ENCODE measurements at places on chromosomes 16 and 17. TPM values are rescaled to one million over a fixed set of nuclear protein-coding genes. Genes with fewer than 3 reads are reported as not detected.
A peak's percentile ranks its signal among the peaks of the same experiment; 100 is the strongest.

- no peak for DNase-seq
Observed at GRCh38 chr17:66807182-66807581, 27.7 kb upstream of the CACNG5 start.

DNA sequence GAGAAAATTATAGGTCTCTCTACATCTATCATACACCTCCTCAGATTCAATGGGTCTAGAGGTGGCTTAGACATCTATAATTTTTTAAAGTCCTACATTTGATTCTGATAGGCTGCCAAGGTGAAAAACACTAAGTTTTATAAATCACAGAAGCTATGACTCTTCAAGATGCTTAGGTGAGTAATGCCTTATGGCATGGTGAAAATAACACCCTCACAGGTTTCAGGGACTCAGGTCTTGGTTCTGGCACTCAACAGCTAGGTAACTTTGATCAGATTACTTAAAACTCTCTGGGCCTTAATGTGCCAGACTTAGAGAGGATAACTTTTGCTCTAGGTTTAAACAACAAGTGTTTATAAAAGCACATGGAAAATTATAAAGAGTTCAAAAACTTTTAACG, 2.0 kb upstream of the COX10 start:
- DNase-seq: no peak

- peak; percentile 62 for DNase-seq
Observed at GRCh38 chr17:43907998-43908721, 824 bp upstream of the MPP2 start.

- DNase-seq: no peak
Observed at GRCh38 chr17:50693036-50693682, 14.6 kb downstream of the ANKRD40 start.

- DNase-seq: peak; percentile 93
Observed at GRCh38 chr16:2520097-2520783, at the start of gene AMDHD2. Gene AMDHD2 (plus strand): TSS chr16:2520371. CDS start chr16:2520459, 88 bp downstream.

- peak; percentile 80 for DNase-seq
Observed at GRCh38 chr17:74424657-74425056, 7.2 kb upstream of the GPRC5C start.

Gene NOS2
- 0.06 TPM for total RNA-seq

DNA sequence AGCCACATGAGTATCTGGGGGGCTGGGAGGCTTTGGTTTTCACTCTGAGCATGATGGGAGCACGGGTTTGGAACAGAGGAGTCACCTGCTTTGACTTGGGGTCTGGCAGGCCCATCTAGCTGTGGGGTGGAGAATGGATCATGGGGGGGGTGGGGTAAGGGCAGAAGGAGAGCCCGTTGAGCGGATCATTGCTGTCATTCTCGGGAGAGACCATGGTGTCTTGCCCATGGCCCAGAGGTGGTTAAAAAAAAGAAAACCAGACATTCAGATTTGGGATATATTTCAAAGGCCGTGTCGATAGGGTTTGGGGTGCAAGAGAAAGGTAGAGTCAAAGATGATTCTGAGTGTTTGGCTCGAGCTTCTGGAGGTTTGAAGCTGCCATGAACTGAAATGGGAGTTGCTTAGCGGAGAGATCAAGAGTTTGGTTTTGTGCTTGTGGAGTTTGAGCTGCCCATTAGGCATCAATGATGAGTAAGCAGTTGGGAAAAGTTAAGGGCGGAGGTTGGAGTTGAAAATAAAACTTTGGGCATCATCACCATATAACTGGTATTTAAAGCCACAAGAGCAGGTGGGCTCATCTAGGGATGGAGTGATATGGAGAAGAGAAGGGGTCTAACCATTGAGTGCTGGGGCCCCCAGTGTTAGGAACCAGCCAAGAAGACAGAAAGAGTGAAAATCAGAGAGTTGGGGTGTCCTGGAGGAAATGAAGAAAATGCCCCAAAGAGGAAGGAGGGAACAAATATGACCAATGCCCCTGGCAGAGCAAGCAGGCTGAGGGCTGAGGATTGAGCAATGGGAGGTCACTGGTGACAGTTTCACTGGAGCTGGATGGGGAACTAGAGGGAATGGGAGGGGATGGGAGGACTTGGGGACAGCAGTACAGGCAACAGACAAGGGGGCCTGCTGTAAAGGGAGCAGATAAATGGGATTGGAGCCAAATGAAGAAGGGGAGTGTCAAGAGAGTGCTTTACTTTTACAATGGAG, 1.9 kb downstream of the NOD2 start:
- no peak for DNase-seq

DNA sequence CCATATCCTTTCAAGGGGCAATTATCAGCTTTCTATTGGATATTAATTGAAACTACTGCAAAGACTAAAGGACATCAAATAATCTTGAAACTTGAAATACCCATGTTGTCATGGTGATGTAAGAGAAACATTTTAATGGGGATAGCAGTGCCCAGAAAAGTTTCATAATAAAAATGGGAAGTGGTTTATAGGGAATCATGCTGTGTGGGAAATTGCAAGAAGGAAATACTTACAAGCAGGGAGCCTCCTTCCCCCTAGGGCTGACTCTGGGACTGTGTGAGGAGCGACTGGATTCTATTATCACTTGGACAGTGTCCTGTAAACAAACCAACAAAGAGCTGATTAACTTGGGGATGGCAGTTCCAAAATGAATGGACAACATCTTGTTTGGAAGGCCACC, 1393.1 kb upstream of the GOT2 start:
- no peak for DNase-seq

Gene NPTX1
- 0.67 TPM for total RNA-seq

GRCh38 chr16:12674071-12674470, 129.6 kb downstream of the CPPED1 start:
- DNase-seq: no peak

- DNase-seq: no peak
Observed at GRCh38 chr16:65570261-65570660, 448.4 kb upstream of the CDH11 start.

Gene PLCG2
- total RNA-seq: 2.5 TPM

GRCh38 chr16:88830258-88830657, 18.5 kb upstream of the APRT start:
- DNase-seq: no peak

- DNase-seq: no peak
Observed at GRCh38 chr17:62156949-62157348, 91.9 kb upstream of the MED13 start.
